ENCODE measurements at places on chromosomes 2 and 18.

GRCh38 chr2:142310530-142310929, 179.7 kb upstream of the LRP1B start:
- DNase-seq = no peak

DNA sequence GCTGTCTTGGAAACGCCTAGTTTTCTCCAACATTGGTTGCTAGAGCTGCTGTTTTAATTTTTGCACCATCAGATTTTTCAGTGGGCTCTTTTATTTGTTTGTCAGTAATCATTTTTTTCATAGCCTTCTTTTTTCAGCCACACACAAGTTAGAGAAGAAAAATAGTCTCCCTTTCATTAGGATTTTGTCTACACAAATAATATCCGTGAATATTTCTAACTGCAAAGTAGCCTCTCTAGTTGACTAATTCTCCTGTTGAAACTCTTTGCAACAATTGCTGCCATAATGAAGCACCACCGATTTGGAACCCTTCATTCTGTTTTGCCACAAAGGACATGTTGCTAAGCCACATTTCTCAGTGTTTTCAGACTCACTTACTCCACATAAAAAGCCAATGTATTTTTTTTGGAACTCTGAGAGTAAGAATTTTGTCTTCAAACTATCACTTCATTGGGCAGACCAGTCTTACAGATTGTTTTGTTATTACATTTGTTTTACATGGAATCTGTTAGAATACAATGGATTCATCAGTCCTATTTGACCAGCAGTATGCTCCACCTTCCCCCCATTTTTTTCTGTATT, 9.6 kb downstream of the KCNJ3 start:
- DNase-seq = no peak

DNA sequence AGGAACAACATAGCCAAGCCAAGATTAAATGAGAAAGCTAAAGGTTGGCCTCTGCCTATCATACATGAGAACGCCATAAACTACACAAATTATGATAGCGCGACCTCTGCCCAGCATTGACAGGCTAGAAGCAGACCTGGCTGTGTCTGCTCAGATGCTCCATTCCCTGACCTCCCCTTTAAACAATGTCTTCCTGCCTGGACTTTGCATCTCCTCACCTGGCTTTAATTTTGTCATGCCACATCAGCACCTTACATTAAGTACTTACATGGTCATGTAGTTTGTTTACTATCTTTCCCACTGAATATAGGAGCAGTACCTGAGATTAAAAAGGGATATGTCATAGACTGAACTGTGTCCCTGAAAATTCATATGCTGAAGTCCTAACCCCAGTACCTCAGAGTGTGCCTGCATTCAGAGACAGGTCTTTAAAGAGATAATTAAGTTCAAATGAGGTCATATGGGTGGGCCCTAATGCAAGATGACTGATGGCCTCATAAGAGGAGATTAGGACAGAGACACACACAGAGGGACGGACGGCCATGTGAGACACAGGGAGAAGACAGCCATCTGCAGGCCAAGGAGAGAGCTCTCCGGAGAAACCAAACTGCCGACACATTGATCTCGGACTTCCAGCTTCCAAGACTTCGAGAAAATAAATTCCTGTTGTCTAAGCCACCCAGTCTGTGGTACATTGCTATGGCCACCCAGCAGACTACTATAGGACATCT, 103.7 kb downstream of the BIN1 start:
- no peak for DNase-seq

- DNase-seq = no peak
These were observed 219.8 kb downstream of the SH3BP4 start for GRCh38 chr2:235171550-235172031.

DNA sequence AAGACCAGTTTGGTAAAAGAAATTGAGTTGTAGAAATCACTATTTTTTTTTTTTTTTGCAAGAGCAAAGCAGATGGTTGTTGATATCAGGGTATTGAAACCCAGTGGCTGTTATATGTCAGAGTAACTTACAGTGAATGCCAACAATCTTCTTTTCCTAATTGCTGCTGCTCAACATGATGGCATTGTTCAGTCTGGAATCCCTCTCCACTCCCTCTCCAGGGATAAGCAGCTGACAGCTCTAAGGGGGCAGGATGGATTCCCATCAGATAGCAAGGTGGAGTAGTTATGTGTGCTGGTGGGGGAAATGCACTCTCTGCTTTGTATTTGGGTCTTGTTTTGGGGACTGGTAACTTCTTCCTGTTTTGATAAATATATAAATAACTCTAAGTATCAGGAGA, 200.0 kb downstream of the PIK3C3 start:
- no peak for DNase-seq

- DNase-seq = no peak
These were observed 706.0 kb upstream of the RAB6C start for GRCh38 chr2:129273266-129274037.

- DNase-seq = no peak
These were observed 482.7 kb downstream of the DLGAP1 start for GRCh38 chr18:3972291-3972930.

DNA sequence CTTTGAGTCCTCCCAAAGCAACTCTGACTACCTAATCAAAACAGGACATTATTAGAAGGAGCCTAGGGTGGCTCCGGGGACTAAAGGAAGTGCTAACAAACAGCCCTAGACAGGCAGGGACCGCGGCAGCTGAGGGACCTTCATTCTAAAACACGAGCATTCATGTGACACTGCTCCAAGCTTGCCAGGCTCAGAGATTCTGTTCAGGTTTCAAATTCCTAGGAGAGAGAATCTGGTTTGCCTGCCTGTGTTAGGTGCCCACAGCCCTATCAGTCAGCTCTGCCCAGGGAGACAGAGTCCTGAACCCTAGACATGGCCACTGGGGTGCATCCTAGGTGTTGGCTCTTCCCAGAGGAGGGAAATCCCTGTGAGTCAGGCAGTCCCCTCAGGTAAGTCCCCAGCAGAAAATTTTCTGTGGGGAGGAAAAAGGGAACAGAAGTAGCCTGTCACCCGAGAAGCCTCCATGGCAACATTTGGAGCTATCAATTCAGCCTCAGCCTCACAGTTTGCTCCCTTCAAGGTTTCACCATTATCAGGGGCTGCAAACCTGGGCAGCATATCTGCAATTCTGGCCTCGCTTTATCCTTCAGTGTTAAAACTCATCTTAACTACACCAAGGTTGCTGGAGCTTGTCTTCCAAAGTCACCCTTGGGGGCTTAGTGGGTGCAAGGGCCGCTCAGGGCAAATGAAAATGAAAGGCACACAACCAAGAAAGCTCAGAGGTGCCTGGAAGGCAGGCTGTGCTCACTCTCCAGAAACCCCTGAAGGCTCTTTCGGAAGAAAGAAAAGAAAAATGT, 28.6 kb downstream of the PCBP1 start:
- DNase-seq = no peak

DNA sequence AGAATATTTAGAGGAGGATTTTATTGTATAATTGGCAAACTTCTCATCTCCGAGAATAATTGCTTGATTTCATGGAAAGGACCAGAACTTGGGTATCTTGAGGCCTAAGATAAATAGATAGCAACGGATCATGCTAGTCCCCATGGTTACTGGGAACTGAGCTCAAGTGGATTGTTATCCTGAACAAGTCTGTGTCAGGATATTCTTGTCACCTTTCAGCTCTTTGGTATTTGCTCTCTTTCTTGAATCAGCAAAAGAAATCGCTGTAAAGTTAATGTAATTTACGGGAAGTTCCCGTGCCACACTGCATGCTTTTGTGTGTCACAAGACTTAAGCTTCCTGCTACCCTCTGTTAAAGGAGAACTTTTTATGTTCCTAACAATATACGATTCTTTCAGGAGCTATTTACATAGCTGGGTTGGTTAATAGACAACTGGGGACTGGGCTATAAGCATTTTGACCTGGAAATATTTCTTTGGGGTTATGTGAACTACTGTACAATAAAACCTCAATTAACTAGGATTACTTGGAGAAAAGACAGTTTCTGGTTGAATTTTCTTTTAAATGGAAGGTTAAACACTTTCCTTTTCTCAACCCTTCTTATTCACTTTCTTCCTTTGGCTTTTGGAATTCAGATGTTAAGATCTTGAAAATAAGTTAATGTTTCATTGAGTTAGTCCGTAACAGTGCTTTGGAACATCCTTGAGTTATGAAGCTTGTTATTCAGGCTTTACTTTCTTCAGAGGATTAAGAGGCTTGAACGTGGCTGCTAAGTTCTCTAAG, 151.2 kb downstream of the FMNL2 start:
- no peak for DNase-seq

Data from left hindlimb (tissue), 1 donor.